ENCODE measurements at places on chromosomes 16 and 17.

GRCh38 chr17:9865586-9865985, 39.5 kb downstream of the RCVRN start:
- peak; percentile 41 for DNase-seq

- DNase-seq, result no peak
These were observed 153.7 kb downstream of the NTN1 start for GRCh38 chr17:9174779-9175574.

- peak; percentile 46 for DNase-seq
These were observed 11.5 kb downstream of the EPOP start for GRCh38 chr17:38663125-38663751.

- DNase-seq, result no peak
These were observed 63.6 kb upstream of the NFAT5 start for GRCh38 chr16:69501956-69502745.

- no peak for DNase-seq
These were observed 49.4 kb upstream of the GSG1L start for GRCh38 chr16:28112908-28113307.

DNA sequence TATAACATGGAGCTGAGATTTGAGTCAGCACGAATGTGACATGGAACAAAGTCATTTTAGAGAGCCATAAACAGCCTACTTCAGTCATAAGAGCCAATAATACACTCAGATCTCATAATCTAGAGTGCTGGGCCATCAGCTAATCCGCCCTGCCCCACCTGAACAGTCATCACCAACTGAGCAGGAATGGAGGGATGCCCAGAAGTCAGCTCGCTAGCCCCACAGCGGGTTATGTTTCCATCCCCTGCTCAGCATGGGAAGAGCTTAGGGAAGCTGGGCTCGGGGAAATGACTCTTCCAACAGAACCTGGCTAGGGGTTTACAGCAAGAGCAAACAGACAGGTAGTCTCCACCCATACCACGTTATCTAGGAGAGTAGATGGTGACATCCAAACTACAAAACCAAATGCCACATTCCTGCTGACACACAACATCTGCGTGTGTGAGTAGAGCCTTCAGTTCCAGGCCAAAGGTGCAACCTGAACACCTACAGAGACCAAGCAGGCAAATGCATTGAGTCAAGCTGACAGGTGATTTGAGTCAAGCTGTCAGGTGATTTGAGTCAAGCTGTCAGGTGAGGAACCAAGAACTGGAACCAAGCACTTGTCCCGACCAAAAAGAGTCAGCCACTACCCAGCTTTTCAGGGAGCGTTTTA, 2.0 kb downstream of the TMEM11 start:
- no peak for DNase-seq

- DNase-seq, result no peak
These were observed 57.4 kb downstream of the SYNRG start for GRCh38 chr17:37551788-37552187.

DNA sequence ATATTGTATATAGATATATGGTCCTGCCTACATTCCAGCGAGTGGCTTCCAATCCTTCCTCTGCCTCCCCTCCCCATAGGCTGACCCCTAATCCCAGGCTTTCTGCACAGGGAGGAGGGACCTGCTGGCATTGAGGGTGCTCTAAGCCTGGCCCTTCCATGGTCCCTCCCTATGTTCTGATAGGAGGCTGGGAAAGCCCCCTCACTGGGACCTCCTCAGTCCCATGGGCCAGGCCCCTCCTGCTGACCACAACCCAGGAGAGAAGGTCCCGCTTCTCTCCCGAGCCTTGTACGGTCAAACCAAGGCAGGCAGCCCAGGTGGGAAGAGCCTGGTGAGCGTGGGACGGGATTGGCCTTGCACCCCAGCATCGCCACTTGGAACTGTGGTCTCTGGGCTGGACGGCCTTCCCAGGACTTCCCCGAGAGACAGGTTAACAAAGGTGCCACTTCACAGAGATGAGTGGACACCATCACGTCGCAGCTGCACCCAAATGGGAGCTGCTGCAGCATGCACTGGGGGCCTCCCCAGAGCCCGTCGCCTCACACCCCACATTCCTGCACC, 859 bp downstream of the ALDH3A1 start:
- no peak for DNase-seq

DNA sequence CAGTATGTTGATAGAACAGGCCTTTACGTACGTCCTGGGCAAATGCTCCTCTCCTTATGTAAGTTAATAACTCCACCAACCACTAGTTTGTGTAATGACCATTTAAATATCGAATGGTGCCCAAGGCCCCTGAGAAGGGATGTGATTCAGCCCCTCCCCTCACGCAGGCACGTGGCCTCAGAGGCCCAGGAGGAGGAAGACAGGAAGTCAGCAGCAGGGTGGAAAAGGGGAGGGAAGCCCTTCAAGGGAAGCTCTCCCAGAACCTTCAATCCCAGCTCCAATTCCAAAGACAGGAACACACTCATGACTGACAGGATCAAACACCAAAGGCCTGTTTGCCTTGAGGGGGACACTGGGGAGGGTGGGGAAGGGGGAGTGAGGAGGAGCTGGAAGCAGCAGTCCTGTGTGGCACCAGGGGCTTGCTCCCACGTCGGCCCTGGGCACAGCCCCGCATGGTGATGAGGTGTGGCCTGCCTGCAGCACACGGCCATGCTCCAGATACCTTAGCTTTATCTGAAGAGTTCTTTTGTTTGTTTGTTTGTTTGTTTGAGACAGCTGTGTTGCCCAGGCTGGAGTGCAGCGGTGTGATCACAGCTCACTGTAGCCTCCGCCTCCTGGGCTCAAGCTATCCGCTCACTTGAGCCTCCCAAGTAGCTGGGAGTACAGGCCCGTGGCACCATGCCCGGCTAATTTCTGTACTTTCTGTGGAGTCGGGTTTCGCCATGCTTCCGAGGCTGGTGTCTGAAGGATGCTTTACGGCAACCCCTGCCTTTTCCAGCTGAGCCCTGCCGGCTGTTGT, 105.0 kb downstream of the ZNF778 start:
- DNase-seq, result peak; percentile 89

- peak; percentile 18 for DNase-seq
These were observed 28.7 kb downstream of the ABR start for GRCh38 chr17:1150863-1151600.

DNA sequence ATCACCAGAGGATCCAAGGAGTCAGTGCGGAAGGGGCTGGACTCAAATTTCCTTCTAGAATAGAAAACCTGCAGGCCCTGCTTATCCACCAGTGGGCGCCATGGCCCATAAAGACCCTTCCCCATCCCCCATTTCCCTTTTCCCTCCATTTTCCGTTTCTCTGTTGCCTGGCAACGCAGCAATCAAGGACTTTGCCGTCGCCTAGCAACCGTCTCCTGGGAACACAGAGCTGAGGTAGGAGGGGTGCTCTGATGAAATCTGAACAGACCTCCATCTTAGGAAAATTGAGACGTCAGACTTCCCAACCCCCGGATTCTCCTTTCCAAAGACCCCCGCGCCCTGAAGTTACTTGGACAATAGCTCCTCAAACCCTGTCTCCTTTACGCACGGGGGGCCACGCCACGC, 5.7 kb downstream of the DLG4 start:
- peak; percentile 87 for DNase-seq
